Spinal cord (tissue), 10 donors: ENCODE measurements at places on chromosomes 16 and 17. TPM values are rescaled to one million over a fixed set of nuclear protein-coding genes. Genes with fewer than 3 reads are reported as not detected.

GRCh38 chr17:12055889-12056288, 35.2 kb downstream of the MAP2K4 start:
- DNase-seq, result no peak

- DNase-seq, result no peak
These were observed 3.0 kb downstream of the ST6GALNAC2 start for GRCh38 chr17:76582660-76583059.

- DNase-seq, result no peak
These were observed 7.7 kb downstream of the HSDL1 start for GRCh38 chr16:84137287-84137686.

- no peak for DNase-seq
These were observed 26.0 kb downstream of the TAC4 start for GRCh38 chr17:49821916-49822315.

DNA sequence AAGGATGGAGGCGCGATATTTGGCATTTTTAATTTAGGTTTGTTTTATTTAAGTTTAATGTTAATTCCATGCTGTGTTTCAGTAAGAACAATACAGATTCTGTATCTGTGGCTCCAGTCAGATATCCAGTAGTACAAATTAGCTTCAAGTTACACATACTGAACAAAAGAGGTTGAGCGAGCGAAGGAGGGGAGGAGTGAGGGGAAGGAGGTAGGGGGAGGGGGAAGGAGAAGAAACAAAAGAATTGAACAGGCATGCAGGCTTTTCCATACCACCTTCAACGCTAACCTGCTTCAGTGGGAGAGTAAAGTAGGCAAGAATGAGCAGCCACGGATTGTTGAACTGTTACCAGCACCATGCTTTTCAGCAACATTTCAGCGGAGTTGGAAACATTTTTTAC, 55.5 kb downstream of the YWHAE start:
- no peak for DNase-seq

GRCh38 chr17:51128076-51128475, 7.4 kb upstream of the SPAG9 start:
- no peak for DNase-seq

DNA sequence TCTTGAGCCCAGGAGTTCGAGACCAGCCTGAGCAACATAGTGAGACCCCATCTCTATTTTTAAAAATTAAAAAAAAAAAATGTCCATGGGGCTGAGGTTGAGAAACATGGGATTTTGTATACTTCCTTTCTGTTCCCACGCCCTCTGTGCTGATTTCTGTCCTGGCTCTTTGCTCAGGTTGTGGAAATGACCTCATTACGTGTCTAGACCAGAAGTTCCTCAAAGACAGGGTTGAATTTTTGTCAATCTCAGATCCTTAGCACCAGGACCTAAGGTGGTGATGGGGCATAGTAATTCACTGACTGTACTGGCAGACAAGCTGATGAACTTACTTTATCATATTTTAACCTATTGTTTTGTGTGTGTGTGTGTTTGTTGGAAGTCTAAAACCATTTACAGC, 11.2 kb upstream of the HNF1B start:
- DNase-seq, result no peak

GRCh38 chr17:63552211-63552610, 1.9 kb downstream of the DCAF7 start:
- DNase-seq, result no peak

DNA sequence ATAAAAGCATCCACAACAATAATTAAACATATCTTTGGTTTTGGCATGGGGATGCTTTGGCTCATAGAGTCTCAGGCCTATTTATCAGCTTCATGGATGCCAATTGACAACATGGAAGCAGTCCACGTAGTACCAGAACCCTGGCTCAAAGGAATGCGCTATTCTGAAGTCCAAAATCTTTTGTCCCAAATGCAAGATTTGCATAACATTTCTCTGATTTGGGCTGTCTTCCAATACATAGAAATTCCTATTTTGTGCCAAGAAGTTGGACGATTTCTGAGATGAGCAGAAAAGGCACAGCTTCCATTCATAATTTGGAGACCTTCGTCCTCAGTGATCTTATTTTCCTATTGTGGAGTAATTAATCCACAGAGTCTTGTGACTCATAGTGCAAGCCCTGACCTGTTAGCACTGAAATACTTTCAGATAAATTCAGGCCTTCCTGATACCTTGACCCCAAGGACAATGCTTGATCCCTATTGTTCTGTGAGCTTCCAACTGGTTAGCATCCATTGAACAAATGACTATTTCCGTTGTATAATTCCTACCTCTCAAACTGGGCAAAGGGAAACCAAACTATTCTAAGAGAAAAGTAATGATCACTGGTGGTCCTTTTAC, 78.4 kb upstream of the CDH11 start:
- no peak for DNase-seq

- DNase-seq, result no peak
These were observed 1.4 kb downstream of the SOST start for GRCh38 chr17:43757171-43757660.

- no peak for DNase-seq
These were observed 5.7 kb upstream of the STAT5A start for GRCh38 chr17:42282478-42283080.

DNA sequence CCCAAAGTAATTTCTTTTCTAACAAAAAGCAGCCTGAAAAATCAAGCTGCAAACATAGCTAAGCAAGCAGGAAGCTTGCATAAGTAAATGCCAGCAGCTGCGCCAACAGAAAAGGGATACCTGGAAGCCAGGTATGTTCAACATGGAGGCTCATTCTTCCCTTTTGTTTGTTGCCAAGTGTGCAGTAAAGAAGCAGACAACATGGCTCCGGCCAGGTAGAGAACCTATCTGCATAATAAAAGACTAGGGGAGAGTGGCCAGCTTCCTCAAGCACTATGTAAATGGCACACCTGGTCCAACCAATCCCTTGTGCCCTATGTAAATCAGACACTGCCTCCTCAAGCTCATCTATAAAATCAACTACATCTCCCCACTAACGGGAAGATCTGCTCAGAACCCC, 1407.0 kb downstream of the CDH11 start:
- no peak for DNase-seq

- no peak for DNase-seq
These were observed 47.4 kb upstream of the JPH3 start for GRCh38 chr16:87554754-87555427.

GRCh38 chr17:82781894-82782274, 30.0 kb downstream of the TBCD start:
- no peak for DNase-seq

CMTM2 gene
- 1.7 TPM for total RNA-seq

KRT32 gene
- total RNA-seq, result not detected

SCN4A gene
- 0.20 TPM for total RNA-seq

SCARF1 gene
- 4.2 TPM for total RNA-seq

FASN gene
- total RNA-seq, result 58.3 TPM

KRT33A gene
- total RNA-seq, result not detected

PRSS21 gene
- total RNA-seq, result not detected

ALOX15 gene
- total RNA-seq, result 3.0 TPM

ASPA gene
- total RNA-seq, result 27.2 TPM
